ENCODE measurements at places on chromosomes 11 and 22.

DNA sequence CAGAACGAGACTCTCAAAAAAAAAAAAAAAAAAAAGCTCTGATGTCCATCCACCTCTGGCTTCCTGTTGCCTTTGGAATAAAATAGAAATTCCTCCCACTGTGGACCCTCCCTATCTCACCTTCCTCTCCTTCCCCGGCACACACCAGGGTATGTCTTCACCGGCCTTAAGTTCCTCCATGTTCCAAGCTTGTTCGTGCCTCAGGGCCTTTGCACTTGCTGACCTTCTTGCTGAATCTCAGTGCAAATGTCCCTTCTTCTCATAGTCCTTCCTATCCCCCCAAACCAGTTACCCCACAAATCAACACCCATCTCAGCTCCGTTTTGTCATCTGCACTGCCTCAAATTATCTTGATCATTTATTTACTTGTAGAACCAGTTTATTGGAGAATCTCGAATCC, 20.6 kb downstream of the IFT27 start:
- DNase-seq, result no peak

GRCh38 chr22:50318356-50318697, 8.5 kb downstream of the DENND6B start:
- no peak for DNase-seq

- DNase-seq, result no peak
These were observed 60.0 kb downstream of the PKNOX2 start for GRCh38 chr11:125224391-125225021.

- DNase-seq, result peak; percentile 70
These were observed 429.7 kb downstream of the ETS1 start for GRCh38 chr11:128157423-128158298.

DNA sequence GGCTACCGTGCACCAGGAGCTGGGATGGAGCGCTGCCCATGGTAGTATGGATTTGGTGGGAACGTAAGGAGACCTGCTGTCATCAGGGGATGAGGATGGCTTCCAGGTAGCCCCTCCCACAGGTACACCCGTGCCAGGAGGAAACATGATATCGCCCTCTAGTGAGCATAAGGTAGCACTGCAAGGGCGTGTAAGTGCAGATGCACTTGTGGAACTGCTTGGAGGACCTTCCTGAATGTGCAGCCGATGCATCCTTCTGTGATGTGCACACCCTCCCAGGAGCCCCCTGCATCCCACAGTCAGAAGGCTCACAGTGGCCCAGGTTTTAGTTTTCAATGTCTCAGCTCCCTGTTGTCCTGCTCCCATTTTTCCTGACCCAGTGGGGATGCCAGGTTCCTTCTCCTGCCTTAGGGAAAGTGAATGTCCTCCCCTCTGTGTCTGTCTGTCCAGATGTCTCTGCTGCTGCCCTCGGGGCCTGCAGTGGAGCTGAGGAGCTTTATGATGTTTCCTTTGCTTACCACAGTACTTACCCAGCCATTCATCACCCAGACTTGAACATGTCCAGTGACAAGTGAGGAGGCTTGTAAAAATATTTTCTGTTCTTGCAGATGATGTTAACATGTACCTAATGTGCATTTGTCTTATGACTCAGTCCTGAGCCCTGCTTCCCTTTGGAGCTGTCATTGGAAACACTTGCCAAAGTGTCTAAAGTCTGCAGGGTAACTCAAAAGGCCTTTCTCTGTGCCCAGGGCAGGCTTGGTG, 49.2 kb downstream of the DBX1 start:
- peak; percentile 46 for DNase-seq

- DNase-seq, result no peak
These were observed 802.5 kb downstream of the DLG2 start for GRCh38 chr11:84824624-84825023.

- DNase-seq, result no peak
These were observed 383.3 kb downstream of the MN1 start for GRCh38 chr22:27418261-27418660.

DNA sequence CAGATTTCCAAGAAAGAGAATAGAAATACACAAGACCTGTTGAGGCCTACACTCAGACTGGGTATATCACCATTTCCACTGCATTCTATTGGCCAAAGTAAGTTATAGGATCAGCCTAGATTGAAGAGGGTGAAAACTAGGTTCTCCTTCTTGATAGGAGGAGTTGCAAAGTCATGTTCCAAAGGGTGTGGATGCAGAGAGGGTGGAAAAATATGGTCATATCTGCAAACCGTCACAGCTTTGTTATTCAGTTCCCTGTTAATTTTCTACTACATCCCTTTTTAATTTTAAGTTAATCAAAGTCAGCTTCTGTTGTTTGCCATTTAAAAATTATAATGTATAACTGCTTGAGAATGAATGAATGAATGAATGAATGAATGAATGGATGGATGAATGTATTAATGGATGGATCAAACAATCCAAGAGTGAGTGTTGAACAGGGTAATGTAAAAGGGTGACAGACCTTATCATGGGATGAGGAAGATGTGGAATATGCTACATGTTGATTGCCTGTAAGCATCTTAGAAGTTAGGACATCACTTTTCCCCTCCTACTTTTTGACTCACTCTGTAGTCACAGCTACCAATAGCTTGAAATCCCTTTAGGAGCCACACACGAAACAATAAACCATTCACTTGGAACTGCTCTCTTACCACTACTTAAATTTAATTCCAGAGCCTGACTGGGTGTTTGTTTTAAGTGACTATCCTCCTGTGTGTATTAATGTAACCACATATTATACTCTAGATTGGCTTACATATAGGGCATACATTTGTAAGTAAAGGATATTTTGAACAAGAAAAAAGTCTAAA, 121.5 kb downstream of the CCDC34 start:
- no peak for DNase-seq

DNA sequence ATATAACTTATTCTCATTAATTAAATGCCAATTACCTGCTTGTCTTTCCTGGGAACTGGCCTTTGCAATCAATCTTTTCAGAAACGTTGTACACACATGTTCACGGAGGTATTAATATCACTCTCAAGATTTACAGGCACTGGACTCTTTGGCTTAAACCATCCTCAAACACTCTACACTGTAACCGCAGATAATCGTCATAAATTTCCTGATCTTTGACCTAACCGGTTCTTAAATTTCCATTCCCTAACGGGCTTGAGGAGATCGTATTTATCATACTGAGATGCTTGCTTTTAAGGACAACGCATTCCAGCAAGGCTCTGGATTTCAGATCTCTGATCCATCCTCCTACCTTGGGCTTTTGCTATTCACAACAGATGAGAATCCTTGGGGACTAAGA, 72.8 kb downstream of the ARL14EP start:
- no peak for DNase-seq

DNA sequence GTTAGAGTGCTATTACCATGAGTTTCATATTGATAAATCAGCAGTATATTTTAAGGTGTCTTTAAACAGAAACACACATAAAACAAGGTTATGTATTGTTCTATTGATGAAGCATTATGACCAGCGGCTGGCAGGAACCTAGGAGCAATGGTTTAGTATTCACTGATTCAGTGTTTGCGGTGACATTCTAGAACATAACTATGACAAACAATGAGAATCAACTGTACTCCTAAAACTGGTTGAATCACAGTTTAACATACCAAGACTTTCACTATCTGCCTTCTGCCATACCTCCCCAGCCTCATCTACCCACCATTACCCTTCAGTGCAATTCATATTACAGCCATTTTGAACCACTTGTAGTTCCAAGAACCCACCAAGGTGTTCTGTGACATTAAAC, 8.8 kb downstream of the HOATZ start:
- DNase-seq, result no peak

- DNase-seq, result no peak
These were observed 4.2 kb downstream of the ALDH3B1 start for GRCh38 chr11:68014157-68014946.

- no peak for DNase-seq
These were observed 70.9 kb upstream of the SORL1-AS1 start for GRCh38 chr11:121523581-121524232.

DNA sequence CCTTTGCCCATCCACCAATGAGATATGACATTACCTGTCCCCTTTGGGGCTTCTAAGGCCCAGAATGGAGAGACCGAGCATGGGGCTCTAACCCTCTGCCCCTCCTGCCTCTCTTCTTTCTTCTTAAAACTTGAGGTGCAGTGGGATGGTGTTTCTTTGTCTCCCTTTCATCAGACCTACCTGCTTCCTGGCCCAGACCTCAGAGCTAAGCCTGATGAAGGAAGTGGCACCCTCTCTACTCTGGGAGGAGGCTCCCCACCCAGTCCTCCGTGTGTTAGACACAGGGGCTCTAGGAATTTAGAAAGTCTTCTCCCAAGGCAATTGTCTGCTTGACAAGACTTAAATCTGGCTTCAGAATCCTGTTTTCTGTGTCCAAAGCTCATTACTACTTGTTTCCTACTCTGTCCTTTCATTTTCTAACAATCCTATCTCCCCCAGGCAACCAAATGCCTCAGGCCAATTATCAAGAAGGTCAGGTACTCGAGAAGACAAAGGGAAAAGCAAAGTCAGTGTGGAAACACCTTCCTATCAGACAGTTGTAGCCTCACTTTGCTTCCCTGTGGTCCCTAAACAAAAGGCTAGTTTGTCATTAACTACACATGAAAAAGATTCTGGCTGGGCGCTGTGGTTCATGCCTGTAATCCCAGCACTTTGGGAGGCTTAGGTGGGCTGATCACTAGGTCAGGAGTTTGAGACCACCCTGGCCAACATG, 20.3 kb upstream of the PARVA start:
- DNase-seq, result no peak

GRCh38 chr11:113446938-113447337, 28.3 kb downstream of the DRD2 start:
- no peak for DNase-seq

DNA sequence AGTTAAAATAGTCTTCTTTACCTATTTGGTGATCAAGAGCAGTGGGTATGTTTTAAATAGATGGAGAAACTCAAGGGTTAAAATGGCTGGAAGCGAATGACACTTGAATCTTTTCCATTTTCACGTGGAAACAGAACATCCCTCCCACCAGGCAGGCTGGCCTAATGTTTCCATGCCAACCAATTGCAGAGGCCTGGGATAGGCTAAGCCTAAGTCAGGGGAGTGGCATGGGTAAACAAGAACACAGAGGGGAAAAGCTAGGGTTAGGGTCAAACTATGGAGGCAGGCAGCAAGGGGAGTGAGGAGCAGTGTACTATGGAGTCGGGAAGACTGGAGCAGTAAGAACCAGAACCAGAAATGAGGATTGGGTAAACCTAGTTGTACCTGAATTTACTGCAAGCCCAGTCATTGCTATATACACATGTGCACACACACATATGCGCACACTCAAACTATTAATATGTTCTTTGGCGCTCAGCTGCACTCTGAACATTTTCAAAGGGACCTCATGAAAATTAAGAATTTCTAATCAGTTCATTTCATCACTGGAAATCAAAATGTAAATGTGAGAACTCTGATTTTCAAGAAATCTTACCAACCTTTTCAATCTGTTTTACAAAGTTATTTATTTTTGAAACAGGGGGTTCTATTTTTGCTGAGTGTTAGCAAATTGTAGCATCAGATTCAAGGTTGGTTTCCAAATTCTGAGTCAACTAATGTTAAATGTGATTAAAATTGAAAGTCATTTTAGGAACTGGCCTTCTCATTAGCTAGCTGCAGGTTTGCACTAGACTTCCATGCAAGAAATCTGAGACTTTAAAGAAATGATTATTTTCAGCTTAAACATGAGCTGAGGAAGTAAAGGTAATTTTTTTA, 327.0 kb upstream of the CCDC90B start:
- DNase-seq, result peak; percentile 30

GRCh38 chr11:117913736-117914397, 15.3 kb downstream of the TMPRSS13 start:
- no peak for DNase-seq

DNA sequence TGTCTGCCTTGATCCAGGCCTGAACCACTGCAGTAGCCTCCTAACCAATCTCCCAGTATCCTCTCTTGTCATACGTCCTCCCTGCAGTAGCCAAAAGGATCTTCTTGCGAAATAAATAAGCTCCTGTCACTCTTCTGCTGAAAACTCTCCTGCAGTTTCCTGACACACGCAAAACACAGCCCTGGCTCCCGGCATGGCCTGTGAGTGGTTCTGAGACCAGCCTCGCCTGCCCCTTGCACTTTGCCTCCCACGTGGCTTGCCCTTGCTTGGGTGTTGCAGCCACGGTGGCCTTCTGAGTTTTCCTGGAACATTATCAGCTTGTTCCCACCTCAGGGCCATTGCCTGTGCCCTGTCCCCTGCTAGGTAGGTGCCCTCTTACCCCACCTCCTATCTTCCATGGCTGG, 7.2 kb downstream of the ZC3H7B start:
- no peak for DNase-seq

DNA sequence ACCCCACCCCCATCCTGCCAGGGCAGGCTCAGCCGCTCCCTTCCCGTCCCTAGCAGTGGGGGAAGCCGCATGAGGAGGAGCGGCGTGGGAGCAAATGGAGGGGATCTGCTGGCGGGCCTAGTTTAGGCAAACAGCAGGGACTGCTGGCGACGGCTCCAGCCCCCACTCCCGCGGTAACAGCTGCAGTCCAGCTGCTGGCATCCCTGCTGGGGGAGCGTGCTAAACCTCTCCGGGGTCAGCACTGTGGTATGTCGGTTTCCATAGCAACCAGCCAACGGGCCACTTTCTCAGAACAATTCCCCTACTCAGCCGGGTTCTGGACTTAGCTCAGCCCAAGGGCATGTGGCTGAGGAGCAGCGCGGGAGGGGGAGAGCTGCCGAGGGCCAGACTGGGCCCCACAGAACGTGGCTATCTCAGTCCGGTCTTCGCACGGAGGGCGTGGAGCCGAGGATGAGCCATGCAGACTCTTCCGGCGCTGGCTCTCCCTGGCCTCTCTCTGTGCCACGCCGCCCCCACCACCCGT, 98.8 kb downstream of the PKNOX2 start:
- peak; percentile 94 for DNase-seq

GRCh38 chr11:111397034-111397433, 18.0 kb upstream of the POU2AF1 start:
- DNase-seq, result no peak

DNA sequence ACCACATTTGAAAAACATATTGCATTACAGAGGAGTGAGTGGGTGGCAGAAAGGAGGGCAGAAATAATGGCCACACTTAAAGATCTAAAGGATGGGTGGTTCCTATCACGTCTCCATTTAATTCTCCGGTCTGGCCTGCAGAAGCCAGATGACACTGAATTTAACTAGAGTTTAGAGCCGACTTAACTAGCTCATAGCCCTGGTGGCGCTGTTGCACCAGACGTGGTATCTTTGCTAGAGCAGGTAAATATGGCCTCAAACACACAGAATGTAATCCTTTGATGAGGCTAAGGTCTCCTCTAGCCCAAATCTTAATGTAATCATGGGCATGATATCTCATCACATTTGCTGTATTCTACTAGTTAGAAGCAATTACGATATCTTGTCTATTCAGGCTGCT, 51.5 kb upstream of the GAL start:
- peak; percentile 56 for DNase-seq

- no peak for DNase-seq
These were observed 133.4 kb downstream of the DBX1 start for GRCh38 chr11:20026629-20027555.

GRCh38 chr22:49687786-49688515, 139.7 kb downstream of the BRD1 start:
- no peak for DNase-seq

DNA sequence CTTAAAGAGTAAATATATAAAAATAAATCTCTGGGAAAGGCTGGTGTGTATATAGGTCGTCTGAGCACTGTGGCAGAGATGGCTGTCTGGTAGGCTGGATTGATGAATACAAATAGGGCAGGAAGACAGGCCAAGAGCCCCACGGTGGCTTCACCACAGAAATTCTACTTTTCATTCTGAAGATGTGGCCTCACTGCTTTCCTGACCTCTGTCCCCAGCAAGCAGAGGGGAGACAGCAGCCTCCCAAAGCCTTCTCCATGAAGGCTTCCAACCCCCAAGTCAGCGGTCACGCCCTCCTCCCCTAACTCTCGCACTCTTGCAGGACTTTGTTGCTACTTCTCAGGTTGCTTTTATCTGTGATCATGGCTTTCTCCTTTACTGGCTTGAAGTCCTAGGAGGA, 10.6 kb upstream of the KCNJ1 start:
- no peak for DNase-seq

Data from neuronal stem cell (in vitro differentiated cells).